ENCODE measurements at places on chromosomes 3 and 15.

DNA sequence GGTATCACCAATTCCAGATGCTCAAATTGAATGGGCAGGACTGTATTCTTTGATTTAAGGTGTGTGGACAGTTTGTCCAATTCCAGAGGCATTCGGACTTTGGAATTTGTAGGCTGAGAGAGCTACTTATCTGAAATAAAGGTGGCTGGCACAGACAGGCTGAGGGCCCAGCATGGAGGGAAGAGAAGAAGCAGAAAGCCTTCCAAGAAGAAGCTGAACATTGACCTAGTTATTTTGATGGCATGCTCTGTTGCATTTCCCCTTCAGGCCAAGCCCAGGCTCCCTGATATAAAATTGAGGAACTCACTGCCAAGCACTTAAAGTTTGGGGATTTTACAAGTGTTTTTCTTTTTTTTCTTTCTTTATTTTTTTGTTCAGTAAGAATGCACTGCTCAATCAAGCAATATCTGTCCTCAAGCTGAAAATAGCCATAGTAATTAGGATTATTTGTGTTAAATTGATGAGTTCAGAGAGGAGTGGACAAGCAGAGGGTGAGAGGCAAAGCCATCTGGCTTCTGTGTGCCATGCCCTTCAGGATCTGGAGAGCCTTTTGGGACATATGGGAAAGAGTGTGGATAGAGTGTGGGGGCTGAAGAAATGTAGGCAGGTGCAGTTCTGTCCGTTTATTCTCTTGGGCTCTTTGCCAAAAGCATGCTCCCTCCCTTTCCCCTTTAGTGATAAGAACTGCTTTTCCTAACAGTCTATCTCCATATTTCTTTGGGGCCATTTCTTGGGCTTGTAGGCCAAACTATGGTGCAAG lies 148.9 kb downstream of the OXSM start:
- DNase-seq, result no peak

DNA sequence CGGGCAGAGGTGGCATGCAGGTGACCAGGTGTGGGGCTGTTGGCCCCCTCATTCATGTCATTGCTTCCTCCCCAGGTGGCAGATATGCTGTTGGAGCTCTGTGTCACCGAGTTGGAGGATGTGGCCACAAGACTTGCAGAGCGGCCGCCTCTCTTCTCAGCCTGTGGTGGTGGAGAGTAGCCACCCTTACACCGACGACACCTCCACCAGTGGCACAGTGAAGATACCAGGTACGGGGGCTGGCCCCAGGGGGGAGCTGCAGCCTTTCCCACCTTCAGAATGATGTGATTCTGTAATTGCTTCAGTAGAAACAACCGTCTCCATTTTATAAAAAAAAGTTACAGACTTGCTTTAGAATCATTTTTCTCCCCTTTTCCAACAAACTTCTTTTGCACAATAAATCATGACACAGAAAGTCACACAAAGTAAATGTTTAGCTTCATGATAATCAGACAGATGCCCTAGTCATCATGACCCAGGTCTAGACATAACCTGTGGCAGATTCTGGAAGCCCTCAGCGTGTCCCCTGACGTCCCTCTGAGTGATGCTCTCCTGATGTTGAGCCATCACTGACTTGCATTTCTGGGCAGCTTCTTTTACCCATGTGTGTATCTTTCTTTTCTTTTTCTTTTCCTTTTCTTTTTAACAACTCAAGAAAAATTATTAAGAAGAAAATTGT lies 76.0 kb upstream of the FAN1 start:
- DNase-seq, result peak; percentile 83

GRCh38 chr15:39624806-39625205 lies 43.9 kb downstream of the THBS1 start:
- peak; percentile 31 for DNase-seq

GRCh38 chr3:56782906-56783305 lies 18.8 kb downstream of the ARHGEF3 start:
- DNase-seq, result no peak

- no peak for DNase-seq
Measured at GRCh38 chr3:172616031-172616461, 92.8 kb upstream of the TNFSF10 start.

DNA sequence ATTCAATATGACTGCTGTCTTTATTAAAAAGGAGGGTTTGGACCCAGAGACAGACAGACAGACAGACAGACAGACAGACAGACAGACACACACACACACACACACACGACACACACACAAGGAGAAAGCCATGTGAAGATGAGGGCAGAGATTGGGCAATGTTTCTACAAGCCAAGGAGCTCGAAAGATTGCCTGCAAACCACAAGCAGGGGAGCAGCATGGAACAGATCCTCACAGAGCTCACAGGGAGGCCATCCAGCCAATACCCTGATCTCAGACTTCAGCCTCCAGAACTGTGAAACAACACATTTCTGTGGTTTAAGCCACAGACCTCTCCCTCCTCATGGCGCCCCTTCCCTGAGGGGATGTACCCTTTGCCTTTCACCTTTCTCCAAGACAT lies 35.8 kb upstream of the ABHD2 start:
- no peak for DNase-seq

GRCh38 chr3:3082234-3082924 lies 27.8 kb downstream of the IL5RA start:
- no peak for DNase-seq

DNA sequence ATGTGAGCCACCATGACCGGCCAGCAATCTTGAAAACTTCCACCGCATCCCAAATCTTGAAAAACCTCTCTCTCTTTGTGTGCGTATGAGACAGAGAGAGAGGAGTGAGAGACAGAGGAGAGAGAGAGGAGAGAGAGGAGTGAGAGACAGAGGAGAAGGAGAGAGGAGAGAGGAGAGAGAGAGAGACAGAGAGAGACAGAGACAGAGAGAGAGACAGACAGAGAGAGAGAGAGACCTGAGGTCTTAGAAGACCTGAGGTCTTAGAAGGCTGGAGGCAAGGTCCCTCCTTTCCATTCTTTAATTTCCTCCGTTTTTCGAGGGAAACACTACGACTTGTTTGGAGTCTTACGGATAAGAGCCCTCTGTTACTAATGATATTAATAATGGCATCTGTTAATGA lies 39.5 kb downstream of the TMEM40 start:
- no peak for DNase-seq

DNA sequence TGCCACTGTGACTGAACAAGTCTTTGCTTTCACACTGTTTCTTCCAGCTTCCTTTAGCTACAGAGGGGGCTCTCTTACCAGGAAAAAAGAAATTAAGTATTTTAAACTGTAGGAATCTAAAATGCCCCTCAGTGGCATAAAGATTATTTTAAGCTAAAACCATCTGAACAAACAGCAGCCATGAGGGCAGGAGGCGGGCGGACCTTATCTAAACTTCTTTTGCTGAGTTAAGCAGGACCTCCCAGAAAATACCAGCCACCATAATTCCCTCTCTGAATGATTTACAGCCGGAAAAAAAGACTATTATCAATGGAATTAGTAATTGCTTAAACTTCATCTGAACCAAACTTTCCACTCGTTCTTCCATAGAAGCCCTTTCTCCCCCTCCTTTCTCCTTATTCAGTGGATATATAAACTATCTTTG lies 5.2 kb upstream of the TOPAZ1 start:
- DNase-seq, result no peak

DNA sequence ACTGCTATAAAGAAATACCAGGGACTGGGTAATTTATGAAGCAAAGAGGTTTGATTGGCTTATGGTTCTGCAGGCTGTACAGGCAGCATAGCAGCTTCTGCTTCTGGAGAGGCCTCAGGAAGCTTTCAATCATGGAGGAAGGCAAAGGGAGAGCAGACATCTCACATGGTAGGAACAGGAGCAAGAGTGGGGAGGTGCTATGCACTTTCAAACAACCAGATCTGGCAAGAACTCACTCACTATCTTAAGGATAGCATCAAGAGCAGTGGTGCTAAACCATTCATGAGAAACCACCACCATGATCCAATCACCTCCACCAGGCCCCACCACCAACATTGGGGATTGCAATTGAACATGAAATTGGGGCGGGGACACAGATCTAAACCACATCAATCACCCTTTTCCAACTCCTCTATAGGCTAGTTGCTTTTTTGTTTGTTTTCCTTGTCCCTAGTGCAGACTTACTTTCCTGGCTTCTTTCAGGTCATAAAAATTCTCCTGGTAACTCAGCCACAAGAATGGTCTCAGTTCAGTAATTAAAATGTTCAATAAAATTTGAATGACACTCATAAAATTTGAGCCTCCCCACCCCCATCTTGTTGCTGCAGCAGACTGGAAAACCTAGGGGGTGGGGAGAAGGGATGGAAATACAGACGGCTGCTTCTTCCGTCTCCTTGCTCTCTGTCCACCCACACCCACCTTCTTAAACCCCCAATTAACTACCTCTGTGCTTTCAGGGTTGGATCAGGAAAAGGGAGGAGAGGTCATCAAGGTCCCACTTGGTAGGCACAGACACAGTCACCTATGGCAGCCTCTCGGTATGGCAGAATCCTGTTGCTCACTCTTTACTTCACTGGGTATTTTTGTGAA lies 16.3 kb upstream of the TIPARP start:
- no peak for DNase-seq

GRCh38 chr3:64349551-64349950 lies 124.3 kb upstream of the PRICKLE2 start:
- no peak for DNase-seq

DNA sequence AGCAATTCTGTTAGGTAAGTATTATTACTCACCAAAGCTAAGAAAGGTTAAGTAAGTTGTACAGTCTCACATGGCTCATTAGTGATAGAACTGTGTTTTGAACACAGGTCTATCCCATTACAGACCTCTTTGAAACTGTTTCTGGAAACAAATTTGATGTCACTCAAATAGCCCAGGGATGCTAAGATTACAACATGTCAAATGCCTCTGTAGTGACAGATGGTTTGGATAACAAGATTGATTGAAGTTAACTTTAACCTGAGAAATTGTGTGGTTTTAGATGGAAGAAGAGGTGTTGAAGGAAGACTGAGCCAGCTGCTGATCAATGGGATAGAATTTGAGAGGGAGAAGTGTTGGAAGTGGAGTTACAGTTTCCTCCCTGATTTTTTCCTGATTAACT lies 72.5 kb downstream of the SYN2 start:
- no peak for DNase-seq

DNA sequence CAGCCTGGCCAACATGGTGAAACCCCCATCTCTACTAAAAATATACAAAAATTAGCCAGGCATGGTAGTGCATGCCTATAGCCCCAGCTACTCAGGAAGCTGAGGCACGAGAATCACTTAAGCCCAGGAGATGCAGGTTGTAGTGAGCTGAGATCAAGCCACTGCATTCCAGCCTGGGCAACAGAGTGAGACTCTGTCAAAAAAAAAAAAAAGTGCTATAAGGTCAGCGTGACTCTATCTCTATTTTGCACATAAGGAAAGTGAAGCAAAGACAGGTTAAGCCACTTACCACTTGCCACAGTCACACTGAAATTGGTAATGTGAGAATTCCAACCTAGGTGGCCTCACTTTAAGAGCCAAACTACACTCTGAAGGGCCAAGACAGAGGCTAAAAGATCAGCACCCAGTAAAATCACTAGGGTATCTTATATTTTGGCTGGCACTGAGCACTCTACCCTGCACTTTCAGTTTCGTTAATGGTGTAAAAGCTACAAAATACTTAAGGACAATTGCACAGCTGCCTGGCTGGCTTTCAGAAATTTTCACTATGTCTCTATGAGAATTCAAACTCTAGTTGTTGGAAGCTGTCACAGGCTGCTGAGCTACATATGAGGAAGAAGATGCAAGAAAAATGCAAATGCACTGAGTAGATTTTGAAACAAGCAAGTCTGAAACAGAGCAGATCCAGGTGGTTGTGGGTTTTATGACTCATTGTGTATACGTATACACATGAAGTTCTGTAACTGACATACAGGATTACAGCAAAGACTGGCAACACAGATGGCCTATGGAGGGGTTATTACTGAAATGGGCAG lies 32.7 kb downstream of the TRANK1 start:
- DNase-seq, result peak; percentile 61

- no peak for DNase-seq
Measured at GRCh38 chr3:153274561-153274960, 112.5 kb downstream of the RAP2B start.

DNA sequence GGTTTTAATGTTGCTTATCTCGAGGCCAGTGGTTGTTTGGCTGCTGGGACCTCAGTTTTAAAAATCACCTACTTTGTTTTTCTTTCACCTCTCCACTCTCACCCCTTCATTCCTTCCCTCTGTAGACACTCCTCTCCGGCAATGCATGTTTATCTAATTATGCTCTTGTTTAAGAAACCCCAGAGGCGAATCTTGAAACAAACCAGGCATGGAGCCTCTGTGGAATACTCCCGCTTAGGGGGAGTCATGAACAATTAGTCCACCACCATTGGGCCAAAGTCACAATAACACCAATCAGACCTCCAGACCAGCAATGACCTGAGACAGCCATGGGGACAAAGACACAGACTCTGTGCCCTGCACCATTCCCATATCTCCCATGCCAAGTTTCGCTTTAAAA lies 53.3 kb downstream of the EFCAB12 start:
- no peak for DNase-seq

- DNase-seq, result no peak
Measured at GRCh38 chr3:117226932-117227331, 517.4 kb downstream of the TUSC7 start.

DNA sequence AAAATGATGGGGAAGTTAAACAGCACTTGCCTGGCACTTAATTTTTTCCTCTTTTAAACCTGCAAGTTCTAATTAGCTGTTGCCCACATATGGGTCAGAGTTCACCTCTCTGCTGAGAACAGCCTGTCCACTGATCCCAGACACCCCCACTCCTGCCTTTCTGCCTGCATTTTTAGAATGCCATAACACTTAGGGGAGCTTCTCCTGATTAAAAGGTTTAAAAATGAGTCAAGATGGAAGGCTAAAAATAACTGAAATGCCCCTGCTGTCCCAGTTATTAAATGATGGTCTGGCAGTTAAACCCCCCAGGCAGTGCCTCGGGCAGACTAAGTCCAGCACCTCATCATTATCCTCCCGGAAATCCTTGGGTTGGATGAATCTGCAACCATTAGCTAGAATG lies 913.6 kb upstream of the ARPP21 start:
- DNase-seq, result no peak

- no peak for DNase-seq
Measured at GRCh38 chr15:31202953-31203352, 101.4 kb upstream of the TRPM1 start.

GRCh38 chr3:64489361-64490044 lies 198.3 kb downstream of the ADAMTS9 start:
- peak; percentile 58 for DNase-seq

GRCh38 chr15:57215881-57216280 lies 160.4 kb upstream of the CGNL1 start:
- DNase-seq, result no peak

- DNase-seq, result no peak
Measured at GRCh38 chr15:63322541-63322940, 45.1 kb downstream of the APH1B start.
